ENCODE measurements at places on chromosomes 1 and 21. TPM values are rescaled to one million over a fixed set of nuclear protein-coding genes. Genes with fewer than 3 reads are reported as not detected.
A peak's percentile ranks its signal among the peaks of the same experiment; 100 is the strongest.

The ACP6 gene
- total RNA-seq: 6.1 TPM

The RNU1-1 gene
- under 0.01 TPM for total RNA-seq

The HTR1D gene
- total RNA-seq: not detected

The AGT gene
- total RNA-seq: not detected

The IKBKE gene
- total RNA-seq: 17.7 TPM

The EFNA1 gene
- not detected for total RNA-seq

The C1orf174 gene
- total RNA-seq: 33.2 TPM

The LCE1D gene
- total RNA-seq: not detected

The KCNJ15 gene
- total RNA-seq: 2.1 TPM

The DIRAS3 gene
- 4.8 TPM for total RNA-seq

The BTBD8 gene
- total RNA-seq: 2.7 TPM

DNA sequence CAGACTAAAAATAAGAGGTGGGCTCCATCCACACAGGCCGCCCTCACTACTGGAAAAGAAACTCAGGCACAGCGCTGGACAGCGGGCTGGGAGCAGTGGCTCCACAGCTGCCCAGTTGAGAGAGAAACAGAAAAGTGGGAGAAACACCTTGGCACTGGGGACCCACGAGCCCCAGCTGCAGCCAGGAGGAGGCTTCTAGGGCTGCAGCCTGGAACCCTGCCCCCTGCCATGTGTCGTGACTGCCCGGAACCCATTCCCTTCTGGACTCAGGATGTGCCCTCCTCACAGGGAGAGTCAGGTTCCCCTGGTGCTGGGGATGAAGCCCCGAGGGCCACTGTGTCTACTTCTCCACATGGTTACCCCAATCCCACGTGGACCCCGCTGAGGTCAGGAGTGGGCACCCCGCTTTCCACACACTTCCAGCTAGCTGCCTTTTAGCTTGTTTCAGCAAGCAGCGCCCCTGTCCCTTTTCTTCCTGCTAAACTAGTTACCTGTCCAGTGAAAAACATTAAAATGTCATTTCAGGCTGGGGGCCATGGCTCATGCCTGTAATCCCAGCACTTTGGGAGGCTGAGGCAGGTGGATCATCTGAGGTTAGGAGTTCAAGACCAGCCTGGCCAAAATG, 35.9 kb downstream of the PARP1 start:
- no peak for DNase-seq

DNA sequence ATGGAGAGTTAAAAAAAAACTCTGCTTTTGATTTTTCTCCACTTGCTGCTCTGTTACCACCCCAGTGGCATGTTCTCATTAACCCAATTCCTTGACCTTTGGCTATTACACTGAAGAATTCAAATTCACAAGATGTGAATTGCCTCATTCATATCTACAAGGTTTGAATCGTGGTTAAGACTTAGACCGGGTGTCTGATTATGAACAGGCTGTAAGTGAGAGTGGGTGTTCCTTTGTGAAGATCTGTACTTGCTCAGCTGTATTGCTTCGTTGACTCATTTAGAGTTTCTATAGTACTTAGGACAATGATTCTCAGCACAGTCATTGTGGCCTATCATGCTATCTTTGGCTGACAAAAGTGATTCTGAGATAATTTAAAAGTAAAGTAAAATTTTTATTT, 36.4 kb downstream of the DNM3 start:
- peak; percentile 66 for DNase-seq

DNA sequence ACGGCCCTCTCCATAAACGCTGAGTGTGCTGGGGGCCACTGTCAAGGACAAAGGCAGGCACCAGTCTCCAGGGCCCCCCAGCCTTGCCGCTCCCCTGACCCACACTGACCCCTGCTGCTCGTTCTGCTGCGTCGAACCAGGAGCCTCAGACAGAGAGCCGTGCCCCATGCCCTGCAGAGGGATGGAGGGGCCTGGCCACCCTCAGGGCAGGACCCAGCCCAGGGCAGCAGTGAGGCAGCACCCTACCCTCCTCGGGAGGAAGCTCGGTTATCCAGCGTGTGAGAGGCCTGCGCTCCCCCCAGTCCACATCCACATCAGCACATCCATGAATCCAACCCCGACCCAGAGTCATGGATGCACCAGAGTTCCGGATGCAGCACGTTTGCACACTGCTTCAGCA, 15.1 kb downstream of the WDR4 start:
- DNase-seq: no peak

DNA sequence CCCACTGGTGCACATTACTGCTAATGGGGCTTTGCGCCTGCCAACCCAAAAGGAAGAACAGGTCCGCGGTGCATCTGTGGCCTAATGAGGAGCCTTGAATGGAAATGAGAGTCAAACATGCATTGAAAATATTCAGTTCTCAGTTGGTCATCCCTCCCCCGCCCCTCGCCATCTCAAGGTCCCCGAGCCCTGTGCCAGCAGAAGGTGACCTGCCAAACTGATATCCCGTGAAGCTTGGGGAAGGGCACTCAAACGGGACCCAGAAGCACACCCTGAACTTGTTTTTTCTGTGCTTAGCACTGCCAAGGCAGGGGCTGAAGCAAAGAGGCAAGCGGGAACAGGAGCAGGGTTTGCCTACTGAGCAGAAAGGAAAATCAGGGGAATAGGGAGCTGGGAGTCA, 67.9 kb upstream of the ZNF648 start:
- no peak for DNase-seq

- DNase-seq: no peak
Measured at GRCh38 chr1:215923129-215923824, 356.2 kb downstream of the KCTD3 start.

- DNase-seq: peak; percentile 83
Measured at GRCh38 chr1:235075777-235076308, 52.8 kb downstream of the TOMM20 start.

- peak; percentile 68 for DNase-seq
Measured at GRCh38 chr1:48931506-48932192, 155.0 kb upstream of the BEND5 start.

GRCh38 chr1:154463512-154463990, 38.5 kb upstream of the TDRD10 start:
- DNase-seq: peak; percentile 17

DNA sequence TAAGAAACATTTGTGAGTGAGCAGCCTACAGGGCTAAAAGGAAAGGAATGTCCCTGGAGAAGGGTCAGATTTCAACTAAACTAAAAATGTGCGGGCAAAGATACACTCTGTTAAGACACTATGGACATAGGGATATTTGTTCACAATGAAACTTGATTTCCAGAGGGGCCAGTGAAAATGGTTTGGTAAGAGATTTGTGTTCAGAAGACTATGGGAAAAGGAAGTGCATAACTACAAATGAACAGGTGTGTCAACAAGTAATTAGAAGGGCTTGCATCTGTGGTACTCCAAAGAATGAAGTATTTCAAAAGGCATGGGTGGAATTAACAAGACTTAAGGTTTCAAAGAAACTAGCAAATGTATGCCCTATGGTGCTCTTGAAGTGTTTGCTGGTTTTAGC, 60.4 kb downstream of the NME7 start:
- no peak for DNase-seq

DNA sequence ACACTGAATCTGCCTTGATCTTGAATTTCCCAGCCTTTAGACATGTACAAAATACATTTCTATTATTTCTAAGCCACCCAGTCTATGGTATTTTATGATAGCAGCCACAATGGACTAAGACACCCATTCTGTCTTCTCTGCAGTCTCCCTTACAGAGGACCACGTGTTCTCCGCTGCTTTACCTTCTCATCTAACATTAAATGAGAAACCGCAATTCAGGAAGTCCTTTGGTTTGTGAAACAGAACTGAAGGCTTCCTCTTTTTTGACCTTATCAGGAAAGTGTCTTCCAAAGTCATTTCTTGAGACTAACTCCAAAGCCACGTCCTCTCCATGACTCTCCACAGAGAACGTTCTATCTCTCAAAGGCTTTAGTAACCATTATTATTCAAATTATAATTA, 560.1 kb downstream of the OMA1 start:
- DNase-seq: no peak

GRCh38 chr1:75712306-75712705, 12.2 kb upstream of the ACADM start:
- peak; percentile 6 for DNase-seq

DNA sequence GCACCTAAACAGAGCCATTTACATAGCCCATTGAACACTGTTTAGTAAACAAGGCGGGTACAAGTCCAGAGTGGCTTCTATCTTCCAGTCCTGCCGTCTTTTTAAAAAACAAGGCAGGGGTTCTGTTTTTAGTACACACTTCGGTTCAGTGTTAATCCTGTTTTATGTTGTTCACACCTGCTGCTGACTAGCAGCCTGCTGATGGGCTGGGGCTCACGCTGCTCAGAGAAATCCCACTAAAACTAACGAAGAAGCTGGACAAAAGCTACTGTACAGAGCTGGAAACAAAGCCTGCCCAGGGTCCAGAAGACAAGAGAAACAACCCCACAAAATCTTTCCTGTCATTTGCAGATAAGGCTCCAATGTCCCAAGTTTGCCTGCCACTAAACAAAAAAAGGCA, 13.2 kb downstream of the ESRRG start:
- DNase-seq: no peak

DNA sequence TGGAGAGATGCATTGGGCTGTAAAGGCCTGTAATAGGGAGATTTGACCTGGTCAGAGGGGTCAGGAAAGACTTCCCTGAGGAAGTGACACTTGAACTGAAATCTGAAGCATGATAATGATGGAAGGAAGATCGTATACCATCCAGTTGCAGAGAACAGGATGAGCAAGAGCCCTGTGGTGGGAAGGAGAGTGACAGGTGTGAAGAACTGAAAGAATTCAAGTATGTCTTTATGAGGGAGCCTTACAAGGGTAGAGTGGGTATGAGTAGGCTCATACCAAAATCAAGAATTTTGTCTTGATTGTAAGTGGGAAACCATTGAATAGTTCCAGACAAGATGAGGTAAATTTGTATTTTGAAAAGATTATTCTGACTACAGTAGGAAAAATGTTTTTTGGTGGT, 129.4 kb downstream of the RASAL2 start:
- no peak for DNase-seq

GRCh38 chr1:236284291-236284721, 2.5 kb upstream of the ERO1B start:
- no peak for DNase-seq

- peak; percentile 62 for DNase-seq
Measured at GRCh38 chr1:94925004-94925403, 1.9 kb downstream of the CNN3 start.

DNA sequence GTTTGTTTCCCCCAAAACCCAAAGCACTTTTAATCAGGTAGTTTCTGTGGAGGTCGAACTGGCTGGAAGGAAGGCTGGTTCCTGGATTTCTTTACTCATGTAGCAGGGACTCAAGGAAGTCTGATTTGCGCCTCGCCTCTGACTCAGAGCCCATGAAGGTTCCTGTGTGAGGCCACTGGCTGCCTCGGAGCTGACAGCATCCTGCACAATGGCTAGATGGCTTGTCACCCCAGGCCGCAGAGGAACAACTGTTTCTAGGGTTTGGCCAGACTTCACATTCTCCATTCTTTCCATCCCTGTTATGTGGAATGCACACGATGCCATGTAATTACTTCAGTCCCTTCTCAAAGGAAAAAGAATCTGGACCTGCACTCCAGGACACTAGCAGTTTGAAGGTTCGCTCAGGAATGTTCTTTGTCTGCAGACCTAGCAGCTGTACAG, 39.1 kb upstream of the PRSS38 start:
- peak; percentile 93 for DNase-seq

Data from GM23248 (cell line).